ENCODE measurements at places on chromosomes 5 and 9.

DNA sequence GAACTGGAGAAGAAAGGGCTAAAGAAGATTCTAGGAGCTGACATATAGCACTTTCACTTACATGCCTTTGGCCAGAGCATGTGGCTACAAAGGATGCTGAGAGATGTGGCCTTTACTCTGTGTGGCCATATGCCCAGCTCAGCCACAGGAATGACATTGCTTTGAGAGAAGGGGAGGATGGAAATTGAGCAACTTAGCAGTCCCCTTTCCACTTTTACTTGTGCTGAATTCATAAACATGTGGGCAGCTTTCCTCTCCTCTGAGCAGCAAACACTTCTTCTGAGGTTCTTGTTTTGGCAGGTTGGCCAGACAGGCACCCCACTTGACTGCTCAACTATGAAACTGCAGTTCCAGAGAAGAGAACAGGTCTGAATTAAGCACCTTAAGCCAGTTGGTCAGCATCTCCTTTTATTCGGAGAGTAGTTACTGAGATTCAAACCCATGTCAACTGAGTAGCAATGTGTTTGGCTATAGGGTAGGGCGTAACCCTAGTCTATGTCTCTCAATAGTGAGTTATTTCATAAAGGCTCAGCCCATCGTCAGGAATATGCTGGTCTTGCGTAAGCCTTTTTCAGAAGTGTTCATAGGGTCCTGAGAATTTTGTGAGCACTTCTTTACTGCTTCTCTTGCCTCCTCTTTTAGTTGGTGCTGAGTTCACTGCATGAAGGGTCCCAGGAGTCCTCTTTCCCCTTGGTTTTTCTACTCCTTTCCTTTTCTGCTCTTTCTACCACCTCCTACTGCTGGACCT is 134.5 kb downstream of the PALM2AKAP2 start:
- DNase-seq = no peak

GRCh38 chr9:81596679-81597418 is 92.5 kb downstream of the TLE1 start:
- no peak for DNase-seq

GRCh38 chr9:79989079-79989478 is 417.3 kb downstream of the TLE4 start:
- no peak for DNase-seq

GRCh38 chr9:6538666-6539071 is 106.9 kb downstream of the GLDC start:
- DNase-seq = no peak

DNA sequence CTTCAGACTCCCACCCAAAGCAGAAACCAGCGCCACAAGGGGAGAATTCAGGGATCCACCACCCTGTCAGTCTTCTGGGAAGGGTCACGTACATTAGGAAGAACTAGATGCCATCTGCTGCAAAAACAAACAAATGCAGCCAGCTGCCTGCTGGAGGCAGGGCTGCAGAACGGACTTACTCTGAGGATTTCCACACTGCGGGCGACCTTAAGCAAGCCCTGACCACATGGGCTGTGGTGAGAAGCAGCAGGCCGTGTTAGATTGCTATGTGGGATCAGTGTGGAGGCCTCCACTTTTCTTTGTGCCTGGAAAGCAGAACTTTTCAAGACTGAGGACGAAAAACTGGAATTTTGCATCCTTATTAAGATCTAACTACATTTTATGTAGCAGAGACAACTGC is 13.4 kb upstream of the LTC4S start:
- DNase-seq = no peak

DNA sequence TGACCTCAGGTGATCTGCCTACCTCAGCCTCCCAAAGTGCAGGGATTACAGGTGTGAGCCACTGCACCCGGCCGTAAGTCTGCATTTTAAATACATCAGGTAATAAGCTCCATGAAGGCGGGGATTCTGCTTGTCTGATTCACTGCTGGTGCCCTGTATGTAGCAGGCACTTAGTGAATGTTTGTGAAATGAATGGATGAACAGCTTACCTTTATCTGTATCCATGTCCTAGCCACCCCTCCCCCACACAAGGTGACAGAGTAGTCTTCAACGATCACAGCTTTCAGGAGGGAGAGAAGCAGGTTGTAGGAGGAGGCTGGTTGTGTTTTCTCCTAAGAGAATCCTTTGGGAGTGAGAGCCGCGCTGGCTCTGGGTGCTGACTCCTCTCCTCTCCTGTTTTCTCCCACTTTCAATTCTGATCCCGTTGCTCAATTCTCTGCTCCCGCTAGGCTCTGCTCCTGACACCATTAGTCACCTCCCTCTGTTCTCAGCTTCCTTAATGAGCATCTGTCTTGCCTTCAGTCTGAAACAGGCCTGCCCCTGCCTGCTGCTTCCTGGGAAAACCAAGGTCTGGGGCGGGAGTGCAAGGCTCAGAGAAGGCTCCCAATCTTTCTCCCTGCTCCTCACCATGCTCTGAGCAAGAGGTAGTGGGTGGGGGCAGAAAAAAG is 88.8 kb upstream of the CTNNA1 start:
- DNase-seq = no peak

DNA sequence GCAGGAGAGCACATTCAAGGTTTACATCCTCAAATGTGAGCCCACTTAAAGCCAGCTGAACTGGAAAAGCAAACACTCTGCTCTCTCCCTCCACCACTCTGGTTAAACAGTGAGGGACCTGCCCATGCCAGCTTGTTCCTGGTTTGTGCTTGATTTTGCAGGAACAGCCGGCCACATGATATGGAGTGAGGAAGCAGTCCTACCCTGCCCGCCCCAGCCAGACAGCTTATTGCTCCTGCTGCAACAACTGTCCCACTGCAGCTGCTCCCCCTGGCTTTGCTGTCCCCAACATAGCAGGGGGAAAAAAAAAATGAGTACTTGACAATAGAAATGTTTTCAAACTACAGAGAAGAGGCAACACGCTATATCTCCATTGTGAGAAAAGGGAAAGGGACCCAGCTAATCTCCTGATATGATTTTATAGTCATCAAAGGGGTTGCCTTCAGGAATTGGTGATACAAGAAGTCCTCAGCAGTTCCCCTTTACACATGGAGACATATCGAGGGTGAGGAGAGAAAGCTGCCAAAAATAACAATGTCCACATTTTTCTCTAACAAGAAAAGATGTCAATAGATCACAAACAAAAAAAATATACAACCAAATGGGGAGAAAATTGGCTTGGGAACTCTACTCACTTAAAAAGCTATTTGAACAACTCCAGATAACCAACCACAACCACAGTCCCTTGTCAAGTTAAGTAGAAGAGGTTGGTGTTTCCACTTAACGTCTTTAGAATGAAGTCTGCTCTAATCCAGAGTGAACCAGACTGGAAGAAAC is 4.6 kb downstream of the MYO10 start:
- DNase-seq = peak; percentile 82

- no peak for DNase-seq
Observed at GRCh38 chr5:41457094-41457493, 53.3 kb downstream of the PLCXD3 start.

- no peak for DNase-seq
Observed at GRCh38 chr5:31359839-31360238, 166.4 kb downstream of the CDH6 start.

- no peak for DNase-seq
Observed at GRCh38 chr5:138711811-138712210, 41.4 kb upstream of the CTNNA1 start.

GRCh38 chr5:15103130-15103529 is 231.6 kb upstream of the ANKH start:
- DNase-seq = no peak

DNA sequence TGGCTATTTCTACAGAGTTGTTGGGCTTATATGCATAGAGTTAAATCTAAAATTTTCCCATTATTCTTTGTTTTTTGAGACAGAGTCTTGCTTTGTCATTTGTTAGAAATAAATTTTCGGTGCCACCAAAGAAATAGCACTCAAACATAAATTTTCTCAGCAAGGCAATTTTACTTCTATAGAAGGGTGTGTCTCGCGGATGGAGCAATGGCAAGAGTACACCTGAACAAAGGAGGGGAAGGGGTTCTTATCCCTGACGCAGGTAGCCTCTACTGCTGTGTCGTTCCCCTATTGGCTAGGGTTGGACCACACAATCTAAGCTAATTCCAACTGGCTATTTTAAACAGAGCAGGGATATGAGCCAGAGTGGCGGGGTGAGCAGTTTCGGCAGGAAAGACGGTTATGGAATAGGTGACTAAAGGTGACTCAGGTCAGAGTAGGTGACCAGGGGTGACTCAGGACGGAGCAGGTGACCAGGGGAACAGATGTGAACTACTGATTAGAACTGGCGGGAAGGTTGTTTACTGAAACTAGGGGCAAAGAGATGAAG is 57.2 kb downstream of the C9orf85 start:
- no peak for DNase-seq

DNA sequence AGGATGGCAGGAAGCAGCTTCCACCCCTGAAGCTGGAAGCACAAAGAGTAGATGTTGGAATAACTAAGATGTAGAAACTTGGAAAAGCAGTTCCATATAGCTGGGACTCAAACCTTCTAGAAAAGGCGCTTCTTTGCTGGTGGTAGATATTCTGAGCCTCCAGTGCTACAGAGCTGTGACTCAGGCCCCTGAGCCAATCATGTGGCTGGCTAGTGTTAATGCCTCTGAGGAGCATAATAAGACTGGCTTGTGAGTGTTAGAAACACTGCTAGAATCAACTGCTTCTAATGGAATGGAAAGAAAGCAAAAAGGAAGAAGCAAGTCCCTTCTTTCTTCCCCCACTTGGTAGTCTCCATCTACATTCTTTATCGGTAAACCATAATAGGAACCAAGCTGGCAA is 234.2 kb upstream of the DMAC1 start:
- no peak for DNase-seq

DNA sequence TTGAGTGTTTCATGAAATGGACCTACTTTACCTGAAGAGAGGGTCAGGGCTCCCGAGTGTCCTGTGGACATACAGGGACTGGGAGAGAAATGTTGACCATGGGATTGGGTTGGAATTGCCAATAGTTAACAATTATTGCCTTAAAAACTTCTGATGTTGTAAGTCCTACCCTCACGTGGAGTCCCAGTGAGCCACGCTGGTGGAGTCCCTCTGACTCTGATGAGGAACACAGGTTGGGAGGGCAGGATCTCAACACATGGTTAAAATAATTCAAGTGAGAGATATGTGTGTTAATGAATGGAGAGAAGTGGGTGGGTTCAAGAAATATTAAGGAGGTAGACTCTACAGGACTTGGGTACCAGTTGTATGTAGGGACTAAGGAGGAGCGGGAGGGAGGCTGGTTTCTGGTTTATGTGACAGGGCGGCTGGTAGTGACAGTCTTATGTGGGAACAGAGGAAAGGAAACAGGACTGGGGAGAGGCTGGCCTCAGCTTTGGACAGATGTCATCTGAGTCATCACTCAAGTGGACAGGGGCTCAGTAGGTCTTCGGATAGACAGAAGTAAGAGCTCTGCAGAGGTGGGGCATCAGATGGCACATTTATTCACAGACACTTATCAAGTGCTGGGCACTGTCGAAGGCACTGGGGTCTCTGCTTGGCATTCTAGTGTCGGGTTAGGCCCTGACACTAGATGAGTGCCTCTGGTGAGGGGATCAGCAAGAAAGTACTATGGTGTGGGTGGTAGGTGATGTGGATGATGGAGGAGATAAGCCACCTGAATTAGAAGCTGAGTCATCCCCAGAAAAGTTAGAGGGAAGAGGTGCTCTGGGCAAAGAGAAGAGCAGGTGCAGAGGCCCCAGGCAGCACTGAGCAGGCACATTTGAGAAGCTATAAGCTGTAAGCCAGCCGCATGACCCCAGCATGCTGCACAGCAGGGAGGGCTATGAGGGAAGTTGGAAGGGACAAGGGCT is 27.2 kb downstream of the MAML1 start:
- no peak for DNase-seq

DNA sequence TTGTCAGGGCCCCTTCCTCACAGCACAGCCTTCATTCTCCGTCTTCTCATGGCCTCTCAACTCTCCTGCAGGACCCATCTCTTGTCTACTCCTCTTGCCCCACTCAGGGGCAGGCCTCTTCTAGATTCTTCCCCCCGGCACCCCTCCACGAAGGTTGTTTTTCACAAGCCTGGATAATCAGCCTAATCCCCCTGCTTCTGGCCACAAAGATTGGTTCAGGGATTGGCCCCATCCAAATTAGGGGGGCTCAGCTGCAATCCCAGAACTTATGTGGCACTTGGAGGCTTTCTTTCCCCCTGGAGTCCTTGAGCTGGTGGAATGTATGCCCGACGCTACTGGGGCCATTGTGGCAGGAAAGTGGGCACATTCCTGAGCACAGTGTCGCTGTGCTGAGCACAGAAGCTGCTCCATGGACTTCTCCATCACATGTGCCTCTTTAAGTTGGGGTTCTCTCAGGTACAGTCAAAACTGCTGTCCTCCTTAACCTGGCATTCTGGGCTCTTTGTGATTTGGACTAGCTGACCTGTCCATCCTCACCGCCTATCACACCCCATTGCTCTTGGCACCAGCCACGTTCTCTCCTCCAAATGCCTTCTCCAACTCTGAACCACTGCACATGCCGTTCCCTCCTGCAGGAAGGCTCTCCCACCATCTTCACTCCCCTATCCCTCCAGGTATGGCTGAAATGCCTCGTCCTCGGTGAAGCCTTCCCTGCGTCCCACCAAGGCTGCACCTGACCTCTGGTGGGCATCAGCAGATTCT is 66.8 kb upstream of the RNF130 start:
- DNase-seq = no peak

DNA sequence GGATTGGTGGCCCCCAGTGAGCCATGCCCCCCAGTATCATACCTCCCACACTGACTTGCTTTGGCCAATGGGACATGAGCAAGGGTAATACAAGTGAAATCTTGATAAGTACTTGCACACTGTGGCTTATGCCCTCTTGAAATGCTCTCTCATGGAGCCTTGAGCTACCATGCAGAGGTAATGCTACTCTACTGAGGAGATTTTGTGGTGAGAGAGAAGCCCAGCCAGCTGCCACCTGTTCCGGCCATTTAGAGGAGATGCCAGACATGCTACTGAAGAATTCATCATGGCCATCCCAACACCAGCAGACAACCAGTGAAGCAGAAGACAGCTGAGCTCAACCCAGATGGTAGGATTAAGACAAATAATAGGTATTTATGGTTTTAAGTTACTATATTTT is 299.5 kb downstream of the MEF2C start:
- no peak for DNase-seq

DNA sequence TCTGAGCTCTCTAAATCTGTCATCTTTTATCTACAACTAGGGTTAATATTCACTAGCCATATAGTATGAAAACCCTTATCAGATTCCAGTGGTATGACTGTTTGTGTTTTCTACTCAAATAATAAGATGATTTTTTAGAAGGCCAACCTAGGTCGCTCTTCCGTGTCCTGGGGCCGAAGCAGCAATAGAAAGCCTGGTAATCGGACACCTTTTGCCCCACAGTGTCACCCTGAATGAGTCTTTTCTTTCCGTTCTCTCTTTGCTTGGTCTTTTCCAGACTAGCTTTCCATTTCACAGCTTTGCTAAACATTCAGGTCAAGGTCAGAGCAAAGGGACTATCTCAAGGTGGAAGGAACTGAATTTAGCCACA is 243.3 kb upstream of the ANKRD55 start:
- DNase-seq = no peak

Measured in large intestine (tissue), 12 donors.